ENCODE measurements at places on chromosomes 16 and 17.

- no peak for DNase-seq
Measured at GRCh38 chr16:78759596-78759995, 660.1 kb downstream of the WWOX start.

GRCh38 chr17:77163511-77164280 is 22.9 kb downstream of the SEC14L1 start:
- DNase-seq = no peak

DNA sequence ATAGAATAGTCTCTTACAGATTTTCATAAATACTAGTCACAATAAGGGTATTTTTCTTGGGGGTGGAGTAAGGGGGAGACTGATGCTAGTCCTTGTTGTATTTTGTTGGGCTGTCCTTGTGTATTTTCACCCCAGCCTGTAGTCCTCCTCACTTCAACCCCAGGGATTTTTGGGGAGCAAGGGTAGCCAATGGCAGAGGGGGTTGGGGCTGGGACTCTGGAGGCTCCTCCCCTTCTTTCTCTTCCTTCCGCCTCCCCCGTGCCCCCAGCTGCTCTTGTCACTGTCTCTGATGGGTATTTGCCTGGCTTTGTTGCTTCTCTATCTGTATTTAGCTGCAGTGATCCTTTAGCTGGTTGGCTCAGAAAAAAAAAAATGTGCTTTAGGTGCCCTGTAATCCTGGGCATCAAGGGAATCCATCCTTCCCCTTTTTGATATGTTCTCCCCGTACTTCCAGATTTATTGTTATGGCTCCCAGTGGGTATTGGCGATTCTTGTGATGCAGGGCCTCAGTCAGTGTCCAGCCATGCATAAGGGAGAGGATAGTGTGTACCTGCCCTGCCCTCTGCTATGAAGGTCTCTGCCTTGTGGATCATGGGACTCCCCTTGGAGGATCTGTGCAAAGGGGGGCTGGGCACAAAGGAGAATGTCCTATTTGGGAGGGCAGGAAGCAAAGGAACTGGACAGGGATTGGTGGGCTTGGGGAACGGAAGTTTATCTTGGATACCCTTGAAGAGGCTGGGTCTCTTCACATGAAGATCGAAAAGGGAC is 16.5 kb downstream of the SNF8 start:
- no peak for DNase-seq

DNA sequence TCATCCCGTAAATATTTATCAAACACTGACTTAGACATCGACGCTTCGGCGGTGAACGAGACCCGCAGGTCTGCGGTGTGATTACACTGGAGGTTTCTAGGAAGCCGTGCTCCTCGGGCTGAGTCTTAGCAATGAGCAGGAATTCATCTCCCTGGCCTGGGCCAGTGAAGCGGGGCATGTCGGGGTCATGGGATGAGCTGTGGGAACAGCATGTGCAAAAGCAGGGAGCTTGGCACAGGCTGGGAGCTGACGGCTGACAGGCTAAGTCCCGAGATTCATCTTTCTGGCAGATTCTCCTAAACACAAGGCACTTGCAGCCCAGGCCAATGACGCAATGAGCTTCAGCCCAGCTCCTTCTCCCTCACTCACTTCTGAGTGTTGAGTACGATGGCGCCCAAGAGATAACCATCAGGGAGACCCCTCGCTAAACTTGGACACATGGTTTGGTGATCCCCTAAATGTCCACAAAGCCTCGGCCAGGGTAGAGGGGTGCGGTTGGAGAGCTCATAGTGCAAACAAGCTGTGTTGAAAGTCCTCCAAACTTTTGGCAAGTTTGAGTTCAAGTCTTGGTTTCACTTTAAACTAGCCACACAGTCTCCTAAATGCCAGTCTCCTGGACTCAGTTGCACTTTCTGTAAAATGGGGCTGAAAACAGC is 12.8 kb downstream of the CRISPLD2 start:
- DNase-seq = no peak

GRCh38 chr16:86884390-86884650 is 306.0 kb downstream of the FOXL1 start:
- DNase-seq = no peak

GRCh38 chr16:84821728-84822689 is 2.2 kb downstream of the CRISPLD2 start:
- no peak for DNase-seq

- DNase-seq = no peak
Measured at GRCh38 chr16:66520406-66521170, 29.3 kb downstream of the TK2 start.

DNA sequence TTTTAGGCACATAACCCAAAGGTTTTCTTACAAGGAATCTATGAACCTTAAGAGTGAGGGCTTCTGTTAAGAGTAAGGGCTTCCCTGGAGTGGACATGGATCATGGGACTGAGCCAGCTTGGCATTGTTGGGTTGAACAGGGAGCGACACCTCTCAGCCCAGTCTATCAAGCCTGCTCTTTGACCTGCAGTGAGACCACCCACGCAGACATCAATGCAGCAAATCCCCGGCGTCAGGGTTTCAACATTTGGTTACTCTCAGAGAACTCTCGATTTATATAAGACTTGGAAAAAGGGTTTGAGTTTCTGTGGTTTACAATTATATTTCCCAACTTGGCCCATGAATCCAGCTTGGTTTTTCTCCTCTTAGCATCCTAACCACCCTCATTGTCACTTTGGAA is 299.9 kb downstream of the WWOX start:
- DNase-seq = no peak

- no peak for DNase-seq
Measured at GRCh38 chr17:42675965-42676423, 800 bp downstream of the PLEKHH3 start.

- no peak for DNase-seq
Measured at GRCh38 chr17:1011760-1012735, 15.1 kb downstream of the TIMM22 start.

DNA sequence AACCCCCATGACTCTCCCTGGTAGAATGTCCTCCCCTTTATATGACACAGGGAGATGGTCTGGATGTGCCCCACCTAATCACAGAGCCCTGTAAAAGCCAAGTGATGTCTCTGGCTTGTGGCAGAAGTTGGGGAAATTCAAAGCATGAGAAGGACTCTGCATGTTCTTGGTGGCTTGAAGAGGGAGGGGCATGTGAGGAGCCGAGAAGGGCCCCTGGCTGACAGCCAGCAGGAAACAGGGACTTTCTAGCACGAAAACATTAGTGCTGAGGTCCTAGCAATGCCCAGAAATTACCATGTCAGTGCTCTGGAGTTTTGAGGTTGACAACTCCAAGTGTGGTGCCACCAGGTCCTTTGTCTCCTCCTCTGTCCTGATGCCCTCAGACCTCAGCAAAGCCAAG is 75.9 kb downstream of the USP22 start:
- DNase-seq = no peak

DNA sequence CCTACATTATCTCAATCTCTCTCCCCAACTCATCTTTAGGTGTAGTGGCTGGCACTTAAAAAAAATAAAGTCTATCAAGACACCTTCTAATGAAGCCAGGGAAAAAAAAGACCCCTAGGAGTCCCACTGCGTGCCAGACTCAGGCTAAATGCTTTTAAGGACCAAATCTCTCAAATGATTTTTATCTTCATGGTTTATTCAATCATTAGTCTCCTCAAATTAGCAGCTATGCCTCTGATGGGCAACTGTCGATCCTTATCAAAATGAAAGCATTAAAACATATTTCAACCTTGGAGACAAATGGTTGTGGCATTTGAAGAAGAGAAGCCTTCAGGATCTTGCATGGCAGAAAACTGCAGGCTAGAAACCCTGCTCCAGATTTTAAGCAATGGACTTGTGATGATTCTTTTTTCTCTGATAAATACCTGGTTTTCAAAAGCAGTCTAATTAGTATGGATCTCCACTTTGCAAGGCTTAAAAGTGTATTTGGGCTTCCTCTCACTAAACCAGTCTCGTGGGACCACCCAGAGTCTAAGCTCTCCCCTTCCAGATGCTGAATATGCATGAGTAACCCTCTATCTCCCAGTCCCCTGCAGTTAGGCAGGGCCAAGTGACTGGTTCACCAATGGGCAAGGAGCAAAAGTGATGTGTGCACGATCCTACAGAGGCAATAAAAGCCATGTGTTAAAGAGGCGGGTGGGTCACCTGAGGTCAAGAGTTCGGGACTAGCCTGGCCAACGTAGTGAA is 14.9 kb downstream of the ITPRIPL2 start:
- DNase-seq = no peak

GRCh38 chr17:72587156-72587555 is 466.3 kb downstream of the SOX9 start:
- no peak for DNase-seq

DNA sequence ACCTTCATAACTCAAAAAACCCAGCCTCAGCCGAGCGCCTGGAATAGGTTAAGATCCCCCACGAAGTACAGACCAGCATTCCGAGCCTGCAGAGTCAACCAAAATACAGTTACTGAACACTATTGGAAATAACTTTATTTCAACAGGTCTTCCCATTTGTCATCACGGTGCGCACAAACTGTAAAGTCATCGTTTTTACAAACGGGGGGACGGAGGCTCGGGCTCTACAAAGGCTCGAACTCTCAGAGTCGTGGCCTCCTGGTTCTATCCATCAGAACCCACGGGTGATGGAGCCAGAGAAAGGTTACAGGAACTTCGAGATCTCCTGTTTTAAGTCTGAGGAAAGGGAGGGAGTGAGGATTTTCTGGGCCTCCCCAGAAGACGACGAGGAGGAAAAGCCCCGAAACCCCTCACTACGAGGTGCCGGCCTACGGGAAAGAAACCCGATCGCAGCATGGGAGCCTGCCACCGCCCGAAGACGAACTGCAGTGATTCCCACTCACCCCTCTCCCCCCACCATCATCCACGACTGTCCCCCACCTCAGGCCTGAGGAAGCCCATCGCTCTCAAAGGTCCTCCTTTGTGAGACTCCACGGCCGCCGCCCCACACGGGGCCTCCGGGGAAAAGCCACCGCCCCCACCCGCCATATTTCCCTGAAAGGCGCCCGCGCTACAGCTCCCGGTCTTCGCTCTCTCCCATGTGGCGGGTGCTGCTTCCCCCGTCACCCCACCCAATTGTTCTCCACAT is 917 bp downstream of the YWHAE start:
- DNase-seq = peak; percentile 18

Data from stimulated activated CD4-positive, alpha-beta T cell treated with anti-CD3 and anti-CD28 coated beads, Interleukin-15, amount 100 ng/mL, for 48 hours (primary cell).